Ovary (tissue), 10 donors: ENCODE measurements at places on chromosomes 12 and 14. TPM values are rescaled to one million over a fixed set of nuclear protein-coding genes. Genes with fewer than 3 reads are reported as not detected.

DNA sequence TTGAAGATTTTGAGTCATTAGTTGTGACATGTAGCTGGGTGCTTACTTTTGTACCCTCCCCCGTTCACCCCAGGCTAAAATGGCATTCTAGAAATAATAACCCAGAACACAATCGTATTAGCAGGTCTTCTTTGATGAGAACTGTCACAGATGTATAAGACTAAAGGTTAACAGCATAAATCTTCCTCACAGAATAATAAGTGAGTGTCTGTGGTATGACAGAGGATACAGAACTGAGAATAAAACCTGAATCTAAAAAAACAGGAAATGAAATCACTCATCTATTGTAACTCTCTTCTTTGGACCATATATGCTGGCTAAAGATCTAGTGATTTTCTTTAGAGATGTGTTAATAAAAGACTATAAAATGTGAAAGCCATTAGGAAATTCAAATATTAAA lies 746.6 kb downstream of the LRFN5 start:
- no peak overlapping the region for H3K27ac ChIP-seq
- DNase-seq = no peak
- H3K36me3 ChIP-seq = no peaks in the 10 kb centered on the region
- H3K4me3 ChIP-seq = no peak overlapping the region

DNA sequence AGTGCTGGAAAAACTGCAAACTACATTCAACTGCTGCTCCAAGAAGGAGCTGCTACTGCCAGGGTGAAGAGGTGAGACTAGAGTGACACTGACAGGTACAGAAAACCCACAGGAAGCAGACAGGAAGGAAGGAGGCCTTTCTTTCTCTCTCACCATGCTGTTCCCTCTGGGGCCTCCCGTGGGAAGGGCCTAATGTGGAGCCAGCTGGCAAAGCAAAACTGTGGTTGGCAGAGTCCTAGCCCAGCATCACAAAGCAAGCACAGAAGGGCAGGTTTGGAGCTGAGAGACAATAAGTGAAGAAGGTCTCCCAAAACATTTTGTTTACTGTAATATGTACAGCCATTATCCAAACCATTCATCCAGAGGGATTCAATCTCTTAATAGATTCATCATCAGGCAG lies 122.5 kb upstream of the MAX start:
- H3K27ac ChIP-seq = no peak overlapping the region
- DNase-seq = no peak
- peaks cover 3% of the 10 kb centered on the region for H3K4me1 ChIP-seq
- no peaks in the 10 kb centered on the region for H3K27me3 ChIP-seq
- H3K4me3 ChIP-seq = no peak overlapping the region
- no peaks in the 10 kb centered on the region for H3K36me3 ChIP-seq

GRCh38 chr14:88044776-88045446 lies 40.0 kb downstream of the GPR65 start:
- no peaks in the 10 kb centered on the region for H3K4me1 ChIP-seq
- no peak overlapping the region for H3K4me3 ChIP-seq
- no peaks in the 10 kb centered on the region for H3K36me3 ChIP-seq

DNA sequence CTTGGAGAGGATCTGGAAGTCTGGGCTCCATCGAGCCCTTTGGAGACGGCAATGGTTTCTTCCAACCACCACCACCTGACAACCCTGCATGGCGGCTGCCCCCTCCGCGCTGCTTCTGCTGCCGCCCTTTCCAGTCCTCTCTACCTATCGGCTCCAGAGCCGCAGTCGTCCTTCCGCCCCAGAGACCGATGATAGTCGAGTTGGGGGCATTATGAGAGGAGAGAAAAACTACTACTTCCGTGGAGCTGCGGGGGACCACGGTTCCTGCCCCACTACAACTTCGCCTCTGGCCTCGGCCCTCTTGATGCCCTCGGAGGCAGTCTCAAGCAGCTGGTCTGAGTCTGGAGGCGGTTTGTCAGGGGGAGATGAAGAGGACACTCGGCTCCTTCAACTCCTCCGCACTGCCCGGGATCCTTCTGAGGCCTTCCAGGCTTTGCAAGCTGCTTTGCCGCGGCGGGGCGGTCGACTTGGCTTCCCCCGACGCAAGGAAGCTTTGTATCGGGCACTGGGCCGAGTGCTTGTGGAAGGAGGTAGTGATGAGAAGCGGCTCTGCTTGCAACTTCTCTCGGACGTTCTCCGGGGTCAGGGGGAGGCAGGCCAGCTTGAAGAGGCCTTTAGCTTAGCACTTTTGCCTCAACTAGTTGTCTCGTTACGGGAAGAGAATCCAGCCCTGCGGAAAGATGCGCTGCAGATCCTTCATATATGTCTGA lies 499 bp downstream of the TOGARAM1 start:
- no peaks in the 10 kb centered on the region for H3K27me3 ChIP-seq
- no peaks in the 10 kb centered on the region for H3K36me3 ChIP-seq
- peak overlapping the region; percentile 90 for H3K4me3 ChIP-seq
- H3K4me1 ChIP-seq = peaks cover 9% of the 10 kb centered on the region
- peak overlapping the region; percentile 73 for H3K27ac ChIP-seq

DNA sequence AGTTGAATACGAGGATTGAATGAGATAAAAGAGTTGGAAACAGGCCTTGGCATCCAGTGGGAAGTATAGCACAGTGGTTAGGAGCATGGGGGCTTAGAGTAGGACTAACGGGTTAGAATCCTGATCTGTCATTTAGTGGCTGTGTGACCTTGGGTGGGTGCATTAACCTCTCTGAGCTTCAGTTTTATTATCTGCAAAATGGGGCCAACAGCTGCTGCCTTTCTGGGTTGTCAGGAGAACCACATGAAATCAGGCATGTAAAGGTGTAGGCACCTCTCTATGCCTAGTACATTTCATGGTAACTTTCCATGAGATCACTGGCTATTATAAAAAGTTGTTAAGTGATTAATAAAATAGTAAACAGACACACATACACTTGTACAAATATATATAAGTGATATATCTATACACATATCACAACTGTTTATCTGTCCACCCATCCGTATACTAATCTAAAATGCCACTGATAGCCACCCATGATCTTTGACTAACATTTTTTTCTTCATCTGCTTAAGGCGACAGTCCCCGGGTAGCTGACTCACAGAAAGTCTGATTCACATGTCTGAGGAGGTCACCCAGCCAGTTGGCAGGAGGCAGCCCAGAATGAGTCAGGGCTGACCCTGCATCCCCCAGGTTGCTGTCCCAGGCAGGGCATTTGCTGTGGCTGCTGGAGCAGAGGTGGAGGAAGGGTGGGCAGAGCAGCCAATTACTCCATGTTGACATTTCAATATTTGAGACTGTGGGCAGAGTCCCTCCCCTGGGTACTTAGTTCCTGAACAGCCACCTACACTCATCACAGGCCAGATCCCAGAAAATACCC lies 125.6 kb upstream of the NOS1 start:
- H3K4me1 ChIP-seq = no peaks in the 10 kb centered on the region
- no peaks in the 10 kb centered on the region for H3K27me3 ChIP-seq
- H3K36me3 ChIP-seq = no peaks in the 10 kb centered on the region
- no peak overlapping the region for H3K27ac ChIP-seq
- no peak for DNase-seq

GRCh38 chr14:98731286-98731685 lies 540.7 kb downstream of the BCL11B start:
- DNase-seq = no peak
- no peaks in the 10 kb centered on the region for H3K4me1 ChIP-seq
- no peak overlapping the region for H3K4me3 ChIP-seq
- H3K27me3 ChIP-seq = no peaks in the 10 kb centered on the region

DNA sequence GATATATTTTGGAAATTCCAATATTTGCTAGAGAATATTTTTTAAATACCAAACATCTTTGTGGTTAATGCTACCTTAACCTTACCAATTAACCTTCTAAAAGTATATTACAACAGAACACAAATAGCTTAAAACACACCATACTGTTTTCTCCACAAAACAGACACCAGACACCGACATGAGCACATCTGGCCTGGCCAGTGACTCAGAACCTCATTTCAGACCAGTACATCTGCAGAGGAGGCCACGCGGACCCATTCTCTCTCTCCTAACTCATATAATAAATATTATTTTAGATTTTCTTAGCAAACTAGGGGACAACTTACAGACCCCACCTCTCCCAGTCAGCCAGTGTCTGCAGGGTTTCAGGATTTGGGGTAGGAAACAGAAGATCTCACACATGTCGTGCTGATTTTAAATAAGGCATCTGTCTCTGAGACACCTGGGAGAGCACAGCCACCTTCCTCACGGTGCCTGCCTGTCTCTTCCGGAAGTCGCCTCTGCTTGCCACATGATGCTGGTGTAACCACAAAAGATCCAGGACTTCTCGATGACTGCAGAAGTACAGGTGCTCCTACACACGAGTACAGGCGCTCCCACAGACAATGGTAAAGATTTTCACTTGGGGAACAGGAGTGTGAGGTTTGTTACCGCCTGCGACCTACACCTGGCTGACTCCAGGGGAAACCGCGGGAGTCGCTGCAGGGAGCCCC lies 9.7 kb upstream of the ANKLE2 start:
- no peak overlapping the region for H3K4me3 ChIP-seq
- H3K27ac ChIP-seq = no peak overlapping the region
- H3K4me1 ChIP-seq = peaks cover 11% of the 10 kb centered on the region
- no peak for DNase-seq
- no peaks in the 10 kb centered on the region for H3K27me3 ChIP-seq

GRCh38 chr14:59321626-59321949 lies 133.1 kb downstream of the DAAM1 start:
- no peak for DNase-seq
- no peaks in the 10 kb centered on the region for H3K36me3 ChIP-seq
- peaks cover 5% of the 10 kb centered on the region for H3K4me1 ChIP-seq
- H3K4me3 ChIP-seq = no peak overlapping the region
- H3K27ac ChIP-seq = no peak overlapping the region

DNA sequence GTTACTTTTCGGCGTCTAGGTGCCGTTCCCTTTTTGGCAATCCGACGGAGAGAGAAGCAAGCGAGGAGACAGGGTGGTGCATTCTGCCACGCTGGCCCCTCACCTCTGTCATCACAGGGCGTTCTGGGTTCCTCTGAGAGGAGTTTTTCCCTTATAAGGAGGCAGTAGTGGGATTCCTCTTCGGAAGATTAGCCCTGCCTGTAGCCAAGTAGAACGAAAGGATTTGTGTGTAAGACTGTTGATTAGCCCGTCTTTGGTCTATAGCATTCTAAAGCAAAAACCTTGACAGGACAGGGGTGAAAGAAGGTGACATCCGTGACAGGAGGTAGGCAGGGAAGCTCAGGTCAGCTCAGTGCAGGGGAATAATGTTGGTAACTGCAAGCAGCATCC lies 9.1 kb upstream of the NEMF start:
- DNase-seq = peak; percentile 73
- H3K4me1 ChIP-seq = peaks cover 2% of the 10 kb centered on the region
- no peaks in the 10 kb centered on the region for H3K36me3 ChIP-seq
- peak overlapping the region; percentile 54 for H3K4me3 ChIP-seq
- H3K27me3 ChIP-seq = no peaks in the 10 kb centered on the region
- peak overlapping the region; percentile 95 for H3K27ac ChIP-seq

GRCh38 chr12:22935090-22935489 lies 310.1 kb downstream of the ETNK1 start:
- no peak overlapping the region for H3K27ac ChIP-seq
- no peaks in the 10 kb centered on the region for H3K36me3 ChIP-seq
- no peaks in the 10 kb centered on the region for H3K4me1 ChIP-seq
- no peaks in the 10 kb centered on the region for H3K27me3 ChIP-seq

DNA sequence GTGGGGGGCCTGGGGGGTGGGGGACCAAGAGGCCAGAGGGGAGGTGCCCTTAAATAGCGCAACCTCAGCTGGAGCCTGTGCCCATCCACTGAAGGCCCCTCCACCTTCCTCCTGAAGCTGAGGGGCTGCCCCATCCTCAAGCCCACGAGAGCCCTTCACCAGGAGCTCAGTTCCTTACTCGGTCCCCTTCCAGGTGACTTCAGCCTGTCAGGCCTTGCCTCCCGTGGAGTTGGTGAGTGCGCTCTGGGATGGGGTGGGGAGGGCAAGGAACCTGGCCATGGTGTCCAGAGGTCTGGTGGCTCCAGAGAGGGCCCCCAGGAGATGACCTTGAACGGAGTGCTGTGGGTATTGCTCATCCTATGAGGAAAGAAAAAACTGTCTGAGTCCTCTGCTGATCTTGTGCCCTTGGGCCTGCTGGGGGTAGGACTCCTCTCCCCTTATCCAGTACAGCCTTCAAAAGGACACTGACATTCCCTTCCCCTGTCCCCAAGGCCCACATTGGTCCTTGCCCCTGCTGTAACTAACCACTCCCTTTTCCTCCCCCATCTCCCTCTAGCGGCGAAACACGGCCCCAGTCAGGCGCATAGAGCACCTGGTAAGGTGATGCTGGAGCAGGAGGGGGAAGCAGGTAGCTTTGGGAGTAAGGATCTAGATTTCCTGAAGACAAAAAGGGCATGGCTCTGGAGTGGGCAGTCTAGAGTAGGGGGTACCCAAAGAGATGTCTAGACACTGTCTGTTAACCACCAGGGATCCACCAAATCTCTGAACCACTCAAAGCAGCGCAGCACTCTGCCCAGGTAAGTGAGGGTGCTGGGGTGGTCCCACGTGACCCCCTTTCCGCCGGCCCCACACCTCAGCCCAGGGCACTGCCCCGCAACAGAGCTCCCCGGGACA lies 3.6 kb downstream of the TNS2 start:
- peaks cover 28% of the 10 kb centered on the region for H3K4me1 ChIP-seq
- peak; percentile 61 for DNase-seq
- H3K27me3 ChIP-seq = no peaks in the 10 kb centered on the region
- H3K27ac ChIP-seq = peak overlapping the region; percentile 99

DNA sequence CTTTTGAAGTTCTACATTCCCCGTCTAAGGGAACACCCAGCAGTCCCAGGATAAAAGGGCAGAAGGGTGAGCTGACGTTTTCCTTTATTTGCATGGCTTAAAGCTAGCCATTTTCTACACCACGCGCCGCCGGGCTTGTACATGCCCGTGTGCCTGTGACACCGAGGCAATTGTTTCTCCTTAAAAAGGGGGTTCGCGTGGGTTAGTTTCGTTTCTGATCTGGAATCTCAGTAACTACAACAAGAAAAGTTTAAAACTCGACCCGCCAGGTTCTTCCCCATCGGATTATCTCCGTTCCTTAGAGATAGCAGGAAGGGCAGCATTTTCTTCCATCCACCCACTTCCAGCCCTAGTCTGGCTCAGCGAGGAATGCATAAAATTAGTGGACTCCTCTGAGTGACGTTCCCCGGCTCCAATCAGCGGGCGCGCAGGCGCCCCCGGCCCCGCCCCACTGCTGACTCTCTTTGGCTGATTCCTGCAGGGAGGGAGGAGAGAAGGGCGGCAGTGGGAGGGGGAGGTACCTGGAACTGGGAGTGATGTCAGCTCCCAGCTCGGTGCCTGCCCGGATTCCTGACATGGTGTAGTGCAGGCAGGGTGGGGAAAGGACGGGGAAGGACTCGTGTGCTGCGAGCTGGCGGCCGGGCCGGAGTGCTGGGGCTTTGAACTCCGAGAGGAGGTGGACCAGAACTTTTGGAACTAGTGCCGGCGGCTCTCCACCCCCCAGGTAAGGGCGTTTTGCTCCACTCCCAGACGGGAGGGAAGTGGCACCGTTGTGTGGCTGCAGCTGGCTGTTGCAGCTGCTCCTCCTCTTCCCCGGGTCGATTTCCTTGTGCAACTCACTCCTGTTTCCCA lies at the start of gene PPFIBP1:
Gene PPFIBP1 (plus strand): TSS at position 565 of the 852 bp plus-strand sequence. CDS start 109,191 bp downstream, outside the sequence.
- peak; percentile 100 for DNase-seq
- H3K36me3 ChIP-seq = no peaks in the 10 kb centered on the region
- H3K27ac ChIP-seq = peak within 1 kb of the TSS; percentile 47
- H3K4me3 ChIP-seq = peak within 1 kb of the TSS; percentile 82

The ERP27 gene
- 0.64 TPM for polyA plus RNA-seq

The TRPV4 gene
- 0.95 TPM for polyA plus RNA-seq

The TAS2R13 gene
- 0.06 TPM for polyA plus RNA-seq

The EID3 gene
- 6.0 TPM for polyA plus RNA-seq

The SLC38A4 gene
- polyA plus RNA-seq = 2.0 TPM

The PMCH gene
- not detected for polyA plus RNA-seq

The R3HDM2 gene
- 33.5 TPM for polyA plus RNA-seq

The SLC17A8 gene
- polyA plus RNA-seq = not detected

The EFS gene
- polyA plus RNA-seq = 10.8 TPM

The NELL2 gene
- polyA plus RNA-seq = 1.7 TPM

The SLC6A15 gene
- 0.38 TPM for polyA plus RNA-seq

The CCDC177 gene
- not detected for polyA plus RNA-seq

The FAM234B gene
- polyA plus RNA-seq = 2.1 TPM
